ENCODE measurements at places on chromosomes 4 and X.
A peak's percentile ranks its signal among the peaks of the same experiment; 100 is the strongest.

GRCh38 chr4:2843263-2843940 lies at the start of gene ADD1:
TSS of gene ADD1 (plus strand) at chr4:2843844. CDS start at chr4:2875916, 32,072 bp downstream.
- peak; percentile 99 for DNase-seq

DNA sequence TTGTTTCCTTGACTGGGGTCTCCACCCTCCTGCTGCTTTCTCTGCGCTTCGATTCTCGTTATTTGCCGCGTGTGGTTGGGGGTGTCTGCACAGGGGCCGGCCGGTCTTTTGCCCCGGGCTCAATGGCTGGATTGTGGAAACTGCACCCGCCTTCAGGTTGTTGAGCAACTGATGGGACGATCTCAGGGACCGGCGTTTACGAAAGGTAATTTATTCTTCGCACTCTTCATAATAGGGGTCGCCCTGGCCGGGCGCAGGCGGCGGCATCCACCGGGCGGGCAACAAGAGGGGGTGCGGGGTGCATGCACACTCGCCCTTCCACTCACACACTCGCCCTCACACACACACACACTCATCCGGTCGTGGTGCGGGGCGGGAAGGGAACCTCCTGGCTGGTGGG lies 1.4 kb downstream of the ADGRL3 start:
- DNase-seq = peak; percentile 8

DNA sequence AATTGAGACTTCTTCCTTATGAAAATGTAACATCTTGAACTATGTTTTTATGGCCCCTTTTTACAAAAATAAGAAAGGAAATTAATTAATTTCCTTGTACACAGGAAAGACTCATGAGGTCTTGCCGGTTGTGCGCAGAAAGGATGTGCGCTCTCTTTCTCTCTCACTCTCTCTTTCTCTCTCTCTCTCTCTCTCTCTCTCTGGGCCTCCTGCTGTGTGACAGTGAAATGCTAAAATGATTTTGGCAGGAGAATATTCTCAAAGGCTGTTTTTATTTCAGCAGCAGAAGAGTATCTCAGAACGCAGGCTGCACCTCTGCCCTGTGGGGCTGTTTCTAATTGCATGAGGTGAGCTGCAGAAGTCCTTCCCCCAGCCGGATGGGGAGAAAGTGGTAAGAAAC lies 349.0 kb downstream of the MID1IP1 start:
- no peak for DNase-seq

GRCh38 chr4:78517050-78517652 lies 34.4 kb upstream of the ANXA3 start:
- DNase-seq = peak; percentile 26

- DNase-seq = no peak
Measured at GRCh38 chrX:122622795-122623194, 561.3 kb upstream of the GRIA3 start.

- no peak for DNase-seq
Measured at GRCh38 chr4:14865804-14866203, 136.5 kb upstream of the CPEB2 start.

- DNase-seq = no peak
Measured at GRCh38 chrX:38806875-38807621, 5.8 kb downstream of the MID1IP1 start.

GRCh38 chr4:169398316-169398715 lies 127.6 kb upstream of the SH3RF1 start:
- peak; percentile 23 for DNase-seq

GRCh38 chrX:46573892-46574773 lies 568 bp downstream of the CHST7 start:
- DNase-seq = no peak

DNA sequence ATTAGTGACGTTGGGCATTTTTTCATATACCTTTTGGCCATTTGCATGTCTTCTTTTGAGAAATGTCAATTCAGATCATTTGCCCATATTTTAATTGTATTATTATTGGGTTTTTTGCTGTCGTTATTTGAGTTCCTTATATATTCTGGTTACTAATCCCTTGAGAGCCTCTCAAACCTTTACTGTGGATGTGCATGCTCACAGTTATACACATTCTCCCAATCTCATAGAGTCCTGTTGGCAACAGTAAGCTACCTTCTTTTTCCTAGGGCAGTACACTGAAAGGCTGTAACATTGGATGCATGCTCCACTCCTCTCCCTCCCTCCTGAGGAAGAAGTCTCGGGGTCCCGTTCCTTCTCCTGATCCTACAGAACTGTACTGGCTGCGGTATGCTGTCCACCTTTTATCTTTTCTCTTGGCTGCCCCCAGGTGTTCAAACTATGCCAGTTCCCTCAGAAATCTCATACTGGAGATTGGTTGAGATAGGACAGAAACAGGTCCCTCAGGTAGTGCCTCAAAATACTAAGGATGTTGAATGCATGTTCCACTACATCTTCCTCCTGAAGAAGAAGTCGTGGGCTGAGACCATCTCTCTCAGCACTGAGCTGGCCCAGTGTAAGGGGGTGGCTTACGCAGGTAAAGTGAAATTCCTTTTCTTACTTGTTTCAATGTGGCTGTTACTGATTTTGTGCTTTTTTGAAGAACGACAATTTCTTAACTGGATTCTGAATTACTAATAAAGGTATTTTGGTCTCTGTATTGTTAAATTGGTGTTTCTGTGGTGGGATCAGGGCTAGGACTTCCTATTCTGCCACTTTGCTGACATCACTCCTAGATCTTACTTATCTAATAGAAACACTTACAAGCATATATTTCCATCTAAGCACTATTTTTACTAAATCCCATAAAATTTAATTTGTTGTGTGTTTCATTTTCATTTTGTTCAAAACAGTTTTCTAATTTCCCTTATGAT lies 145.4 kb upstream of the HUWE1 start:
- DNase-seq = peak; percentile 36

DNA sequence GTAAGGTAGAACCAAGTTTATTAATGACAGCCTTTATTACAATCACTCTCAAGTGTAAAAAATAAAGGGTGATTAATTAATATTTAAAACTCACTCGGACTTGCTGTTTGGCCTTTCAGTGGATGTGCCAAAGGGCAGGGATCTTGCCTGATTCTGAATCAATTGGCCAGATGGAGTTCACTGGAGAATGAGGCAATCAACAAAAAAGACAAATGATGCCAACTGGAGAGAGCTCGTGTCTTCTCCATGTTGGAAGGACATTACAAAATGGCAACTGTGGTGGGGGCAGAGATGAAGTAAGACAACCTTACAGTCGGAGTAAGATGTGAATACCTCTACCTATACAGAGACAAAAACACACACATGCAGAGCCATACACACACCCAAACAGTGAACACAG lies 188.0 kb downstream of the TSPAN5 start:
- no peak for DNase-seq

DNA sequence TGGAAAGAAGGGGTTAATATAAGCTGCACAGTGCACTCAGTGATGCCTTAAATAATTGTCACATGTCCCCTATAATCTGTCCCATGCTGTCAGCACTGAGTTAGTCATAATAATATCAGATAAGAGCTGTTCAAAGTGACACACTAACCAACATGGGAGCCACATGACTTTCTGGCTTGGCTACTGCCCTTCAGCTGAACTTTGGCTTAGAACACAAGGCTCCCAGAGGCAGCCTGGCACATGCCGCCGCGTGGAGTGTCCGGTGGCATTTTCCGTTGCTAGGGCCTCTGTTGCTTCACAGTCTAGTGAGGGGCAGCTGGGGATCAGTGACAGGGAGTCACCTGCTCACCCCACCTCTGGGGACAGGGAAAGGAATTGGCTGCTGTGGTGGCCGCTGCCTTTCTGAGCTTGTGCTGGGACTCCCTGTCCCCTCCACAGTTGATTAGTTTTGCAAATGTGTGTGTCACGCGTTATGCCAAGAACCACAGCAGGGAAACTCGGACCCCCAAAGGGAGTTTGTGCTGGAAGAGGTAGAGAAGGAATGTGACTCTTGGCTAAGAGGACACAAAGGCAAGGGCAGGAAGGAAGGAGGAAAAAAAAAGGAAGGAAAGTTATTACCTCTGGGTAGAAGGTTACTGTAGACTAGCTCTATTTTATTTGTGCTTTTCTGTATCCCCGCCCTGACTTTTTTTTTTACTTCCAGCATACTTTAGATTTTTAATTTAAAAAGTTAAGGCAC lies 41.1 kb upstream of the PPARGC1A start:
- DNase-seq = no peak

DNA sequence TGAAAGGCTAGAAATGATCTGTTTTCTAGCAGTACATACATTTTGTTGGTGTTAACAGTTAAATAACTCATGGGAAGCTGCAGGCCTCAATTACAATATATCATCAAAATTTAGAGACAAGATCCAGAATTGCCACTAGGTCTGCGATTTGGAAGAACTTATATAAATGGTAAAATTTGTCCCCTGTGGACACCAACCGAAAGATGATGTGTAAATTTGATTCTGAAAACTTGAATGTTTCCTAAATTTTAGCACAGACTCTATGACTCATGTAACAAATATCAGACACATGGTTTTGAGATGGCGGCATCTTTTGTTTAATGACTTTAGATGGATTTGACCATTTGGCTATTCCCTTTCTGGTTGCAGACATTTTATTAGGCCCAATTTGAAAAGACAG lies 6.0 kb upstream of the HPGDS start:
- no peak for DNase-seq

DNA sequence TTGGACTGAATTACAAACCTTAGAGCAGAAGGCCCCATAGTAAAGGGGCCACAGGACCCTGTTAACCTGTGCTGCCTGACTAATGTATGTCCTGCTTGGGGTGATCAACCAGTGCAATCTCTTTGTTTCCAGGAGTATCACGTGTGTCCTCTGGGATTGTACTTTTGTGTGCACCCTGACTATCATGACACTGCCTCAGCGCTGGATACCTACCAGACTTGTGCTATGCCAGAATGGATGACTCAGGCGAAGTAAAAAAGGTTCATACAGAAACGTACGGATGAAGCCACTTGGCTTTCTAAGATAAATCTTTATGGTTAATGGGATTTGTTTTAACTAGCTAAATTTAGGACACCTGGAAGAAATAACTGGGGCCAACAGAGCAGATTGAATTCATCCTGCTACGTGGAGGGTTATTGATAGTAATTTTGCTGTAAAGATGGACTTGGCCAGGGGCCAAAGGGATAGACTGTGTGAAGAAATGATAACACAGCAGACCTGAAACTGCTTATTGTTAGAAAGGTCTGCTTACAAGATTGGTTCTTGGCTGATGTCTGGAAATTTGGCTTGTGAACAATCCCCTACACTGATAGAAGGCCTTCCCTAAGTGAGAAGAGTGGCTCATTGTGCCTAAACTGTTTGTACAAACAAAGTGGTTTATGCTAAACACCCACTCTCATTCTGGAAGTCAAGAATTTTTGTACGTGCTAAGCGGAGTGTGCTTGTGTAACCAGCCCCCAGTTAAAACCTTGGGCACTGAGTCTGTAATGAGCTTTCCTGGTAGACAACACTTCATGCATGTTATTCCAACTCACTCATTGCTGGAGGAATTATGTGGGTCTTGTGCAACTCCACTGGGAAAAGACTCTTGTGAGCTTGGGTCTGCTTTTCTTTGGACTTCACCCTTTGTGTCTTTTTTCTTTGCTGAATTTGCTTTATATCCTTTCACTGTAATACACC lies 750.5 kb upstream of the HTR2C start:
- DNase-seq = peak; percentile 0

GRCh38 chr4:123813901-123814300 lies 417.3 kb downstream of the SPRY1 start:
- no peak for DNase-seq

- no peak for DNase-seq
Measured at GRCh38 chr4:8761167-8761823, 110.3 kb downstream of the HMX1 start.

DNA sequence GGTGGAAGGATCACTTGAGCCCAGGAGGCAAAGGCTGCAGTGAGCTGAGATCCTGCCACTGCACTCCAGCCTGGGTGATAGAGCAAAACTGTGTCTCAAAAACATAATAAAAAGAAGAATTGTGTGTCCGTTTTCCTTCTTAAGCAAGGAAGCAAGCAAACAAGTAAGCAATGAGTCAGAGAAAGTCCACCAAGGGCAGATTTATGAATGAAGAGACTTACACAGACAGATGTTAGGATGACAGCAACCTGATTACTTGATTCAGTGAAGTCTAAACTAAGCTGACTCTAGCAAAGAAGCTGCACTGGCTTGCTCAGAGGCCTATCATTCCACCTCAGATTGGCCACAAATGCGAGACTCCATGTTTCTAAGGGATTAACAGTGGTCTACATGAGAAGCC lies 34.1 kb upstream of the SCML1 start:
- no peak for DNase-seq

DNA sequence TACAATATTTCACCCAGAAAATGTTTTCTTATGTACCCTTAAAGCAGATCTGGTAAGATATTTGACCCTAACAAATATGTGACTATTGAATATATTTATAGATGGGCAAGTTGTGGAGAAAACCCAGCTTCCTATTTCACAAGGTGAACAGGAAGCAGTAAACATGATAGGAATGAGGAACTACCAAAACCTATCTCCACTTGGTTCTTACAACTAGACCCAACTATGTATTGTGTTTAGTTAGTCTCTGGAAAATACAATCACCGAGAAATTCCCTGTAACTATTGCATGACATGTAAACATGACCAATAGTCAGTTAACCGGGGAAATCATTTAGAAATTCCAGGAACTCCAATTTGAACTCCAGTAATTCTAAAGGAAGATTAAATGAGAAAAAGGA lies 8.4 kb upstream of the RXFP1 start:
- no peak for DNase-seq

GRCh38 chr4:150149381-150149780 lies 71.1 kb downstream of the DCLK2 start:
- DNase-seq = no peak

GRCh38 chrX:74835566-74835965 lies 89.7 kb downstream of the NEXMIF start:
- DNase-seq = no peak

DNA sequence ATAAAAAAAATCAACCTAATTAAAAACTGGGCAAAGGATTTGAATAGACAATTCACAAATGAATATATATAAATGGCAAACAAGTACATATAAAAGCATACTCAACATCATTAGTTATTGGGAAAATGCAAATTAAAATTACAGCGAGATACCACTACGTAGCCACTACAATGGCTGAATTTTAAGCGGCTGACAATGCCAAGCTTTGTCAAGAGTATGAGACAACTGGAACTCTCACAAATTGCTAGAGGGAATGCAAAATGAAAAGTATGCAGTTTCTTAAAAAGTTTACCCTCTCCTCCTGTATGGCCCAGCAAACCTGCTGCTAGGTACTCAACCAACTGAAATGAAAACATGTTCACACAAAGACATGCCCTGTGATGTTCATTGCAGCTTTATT lies 34.8 kb downstream of the ZFP42 start:
- DNase-seq = no peak

DNA sequence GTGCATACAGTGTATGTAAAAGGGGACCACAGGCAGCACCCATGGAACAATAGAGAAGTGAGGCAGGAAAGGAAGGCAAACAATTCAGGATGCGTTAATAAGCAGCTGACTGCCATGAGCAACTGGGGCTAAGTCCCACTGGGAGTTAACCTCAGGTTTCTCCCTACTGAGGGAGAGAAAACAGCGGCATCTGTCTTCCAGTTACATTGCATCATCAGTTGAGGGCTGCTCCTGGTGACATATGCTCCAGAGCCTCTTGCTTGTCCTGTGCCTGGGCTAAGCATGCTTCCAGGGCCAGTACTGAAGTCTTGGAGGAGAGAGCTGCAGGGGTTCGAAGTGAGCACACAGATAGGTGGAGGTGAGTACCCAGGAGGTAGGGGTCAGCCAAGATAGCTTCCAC lies 24.3 kb downstream of the RAI2 start:
- DNase-seq = no peak
